ENCODE measurements at places on chromosomes 7 and 10.

DNA sequence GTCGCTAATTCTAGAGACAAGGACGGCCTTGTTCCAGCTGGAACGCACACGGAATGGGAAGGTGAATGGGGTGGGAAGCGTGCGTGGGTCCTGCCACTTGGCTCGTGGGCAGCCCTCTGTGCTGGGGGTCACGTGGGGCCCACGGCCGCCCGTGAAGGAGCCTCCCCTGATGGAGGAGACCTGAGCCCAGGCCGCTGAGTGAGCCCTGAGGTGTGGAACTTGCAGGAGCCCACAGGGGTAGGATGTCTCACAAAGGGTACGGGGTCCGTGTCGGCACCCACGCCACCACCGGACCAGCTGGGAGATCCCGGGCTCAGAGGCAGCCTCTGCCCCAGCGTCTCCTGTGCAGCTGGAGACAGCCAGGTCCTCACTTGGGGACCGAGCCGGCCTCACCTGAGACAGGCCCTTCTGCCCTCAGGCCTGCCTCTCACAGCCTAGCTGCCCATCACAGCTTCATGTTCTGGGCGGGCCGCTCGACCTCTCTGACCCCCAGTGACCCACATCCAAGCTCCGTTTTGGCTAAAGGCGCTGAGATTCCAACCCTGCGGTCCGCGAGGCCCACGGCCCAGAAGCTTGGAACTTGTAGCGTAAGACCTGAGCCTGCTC is 84.8 kb downstream of the FOXL3 start:
- no peak for DNase-seq

DNA sequence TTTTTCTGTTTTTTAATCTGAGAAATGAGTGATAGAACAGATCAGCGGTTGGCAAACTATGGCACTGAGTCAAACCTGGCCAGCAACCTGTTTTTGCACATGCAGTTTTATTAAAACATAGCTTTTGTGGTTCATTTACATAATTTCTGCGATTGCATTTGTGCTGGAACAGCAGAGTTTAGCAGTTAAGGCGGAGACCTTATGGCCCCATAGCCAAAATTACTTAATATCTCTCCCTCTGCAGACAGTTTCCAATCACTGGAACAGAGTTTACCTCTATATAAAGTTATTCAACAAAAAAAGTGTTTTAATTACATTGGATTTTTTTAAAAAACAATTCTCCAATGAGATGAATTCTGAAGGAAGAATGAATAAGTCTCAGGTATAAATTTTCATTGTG is 212.1 kb downstream of the DGKB start:
- DNase-seq: no peak

DNA sequence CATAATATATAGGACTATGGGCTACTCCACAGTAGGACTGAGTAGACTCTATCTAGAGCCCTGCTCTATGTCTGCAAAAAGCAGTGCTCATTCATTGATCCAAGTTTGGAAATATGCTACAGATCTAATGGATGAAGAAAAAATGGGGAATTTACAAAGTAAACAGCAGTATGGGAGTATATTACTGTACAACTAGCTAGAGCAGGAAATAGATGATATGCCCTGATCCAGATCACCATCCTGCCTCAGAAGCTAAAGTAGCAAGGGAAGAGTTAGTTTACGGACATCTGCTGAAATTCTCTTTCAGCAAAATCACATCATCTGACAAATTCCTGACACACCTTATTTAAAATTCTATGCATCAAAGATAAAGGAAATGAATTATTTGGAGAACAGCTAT is 168.2 kb upstream of the SEMA3A start:
- no peak for DNase-seq

DNA sequence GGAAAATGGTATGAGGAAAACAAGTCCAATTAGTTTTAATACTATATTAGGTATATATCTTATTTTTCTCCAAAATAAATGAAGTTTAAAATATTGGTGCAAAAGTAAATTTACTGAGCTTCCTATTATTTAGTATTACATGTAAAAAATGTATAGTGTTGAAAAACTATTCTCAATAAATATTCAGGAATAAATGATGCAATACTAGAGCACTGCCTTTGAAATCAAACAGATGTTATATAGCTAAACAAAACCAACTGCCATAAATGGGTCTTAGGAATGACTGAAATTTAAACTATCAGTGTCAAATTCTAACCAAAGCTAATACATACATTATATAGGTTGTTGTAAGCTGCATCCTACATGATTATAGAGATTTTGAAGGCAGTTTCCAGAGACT is 1434.0 kb upstream of the LRRTM3 start:
- no peak for DNase-seq

- no peak for DNase-seq
Measured at GRCh38 chr7:112554591-112554990, 73.8 kb downstream of the LSMEM1 start.

- DNase-seq: no peak
Measured at GRCh38 chr7:120221666-120222065, 51.3 kb upstream of the KCND2 start.

GRCh38 chr7:144656965-144657517 is 178.8 kb downstream of the TPK1 start:
- no peak for DNase-seq

GRCh38 chr10:44180321-44181168 is 204.4 kb downstream of the CXCL12 start:
- no peak for DNase-seq

DNA sequence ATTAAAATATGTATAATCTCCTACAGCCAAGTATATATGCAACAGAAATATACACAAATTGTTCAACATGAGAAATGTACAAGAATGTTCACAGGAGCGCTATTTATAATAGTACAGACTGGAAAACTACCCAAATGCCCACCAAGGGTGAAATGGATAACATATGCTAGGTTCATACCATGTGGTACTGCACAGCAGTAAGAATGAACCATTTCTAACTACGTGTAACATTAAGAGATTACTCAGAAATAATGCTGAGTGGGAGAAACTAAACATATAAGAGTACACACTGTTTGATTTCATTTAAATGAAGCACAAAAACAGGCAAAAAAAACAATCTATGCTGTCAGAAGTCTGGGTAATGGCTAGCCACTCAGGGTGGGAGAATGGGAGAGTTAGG is 45.8 kb downstream of the RNLS start:
- no peak for DNase-seq

DNA sequence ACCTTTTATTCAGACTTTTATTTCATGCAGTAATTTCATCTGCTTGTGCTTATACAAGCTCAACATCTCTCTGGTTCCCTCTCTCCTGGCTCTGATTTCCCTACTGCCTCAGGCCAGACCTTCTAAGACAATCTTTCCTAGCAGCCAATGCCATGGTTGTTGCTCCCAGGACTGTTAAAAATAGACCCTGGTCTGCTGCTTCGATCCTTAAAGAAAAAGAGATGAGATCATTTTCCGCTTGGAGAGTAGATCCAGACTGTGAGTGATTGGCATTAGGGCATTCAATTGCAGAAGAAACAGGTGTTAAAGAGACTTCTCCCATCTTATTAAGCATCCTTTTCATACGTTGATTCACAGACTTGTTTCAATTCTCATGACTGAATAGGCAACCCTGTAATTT is 68.4 kb upstream of the ITGB1 start:
- DNase-seq: no peak

- no peak for DNase-seq
Measured at GRCh38 chr7:42414941-42415505, 178.0 kb upstream of the GLI3 start.

DNA sequence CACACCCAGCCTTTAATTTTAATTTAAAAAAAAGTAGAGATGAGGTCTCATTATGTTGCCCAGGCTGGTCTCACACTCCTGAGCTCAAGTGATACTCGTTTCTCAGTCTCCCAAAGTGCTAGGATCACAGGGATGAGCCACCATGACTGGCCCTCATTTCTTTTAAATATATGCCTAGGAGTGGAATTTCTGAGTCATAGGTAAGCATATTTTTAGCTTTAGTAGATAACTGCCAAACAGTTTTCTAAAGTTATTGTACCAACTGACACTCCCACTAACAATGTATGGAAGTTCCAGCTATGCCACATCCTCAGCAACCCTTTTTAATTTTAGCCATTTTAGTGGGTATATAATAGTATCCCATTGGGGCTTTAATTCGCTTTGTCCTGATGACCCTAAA is 13.8 kb upstream of the PPIF start:
- no peak for DNase-seq

- no peak for DNase-seq
Measured at GRCh38 chr7:150382123-150382843, 3.2 kb downstream of the ZNF775 start.

DNA sequence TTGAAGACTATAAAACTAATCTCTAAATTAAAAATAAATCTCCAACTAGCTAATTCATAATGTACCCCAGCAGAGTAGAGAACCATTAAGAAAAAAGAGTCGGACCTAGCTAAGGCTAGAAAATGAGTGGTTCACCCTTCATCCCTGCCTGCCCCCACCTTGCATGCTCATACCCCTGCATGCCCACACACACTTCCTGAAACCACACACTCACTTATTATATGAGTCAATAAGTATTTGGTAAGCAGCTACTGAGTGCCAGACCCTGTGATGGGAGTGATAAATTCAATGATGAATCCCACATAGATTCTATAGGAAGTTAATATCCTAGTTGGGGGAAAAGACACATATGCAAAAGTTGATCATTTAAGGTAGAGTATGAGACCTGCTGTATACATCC is 152.9 kb upstream of the INHBA start:
- DNase-seq: no peak

- DNase-seq: no peak
Measured at GRCh38 chr7:127884066-127884559, 147.1 kb downstream of the LRRC4 start.

GRCh38 chr7:26001662-26002244 is 150.2 kb upstream of the NFE2L3 start:
- no peak for DNase-seq

GRCh38 chr10:100662067-100662466 is 83.3 kb upstream of the PAX2 start:
- DNase-seq: no peak

- DNase-seq: no peak
Measured at GRCh38 chr10:3476640-3477448, 304.3 kb upstream of the PITRM1 start.

DNA sequence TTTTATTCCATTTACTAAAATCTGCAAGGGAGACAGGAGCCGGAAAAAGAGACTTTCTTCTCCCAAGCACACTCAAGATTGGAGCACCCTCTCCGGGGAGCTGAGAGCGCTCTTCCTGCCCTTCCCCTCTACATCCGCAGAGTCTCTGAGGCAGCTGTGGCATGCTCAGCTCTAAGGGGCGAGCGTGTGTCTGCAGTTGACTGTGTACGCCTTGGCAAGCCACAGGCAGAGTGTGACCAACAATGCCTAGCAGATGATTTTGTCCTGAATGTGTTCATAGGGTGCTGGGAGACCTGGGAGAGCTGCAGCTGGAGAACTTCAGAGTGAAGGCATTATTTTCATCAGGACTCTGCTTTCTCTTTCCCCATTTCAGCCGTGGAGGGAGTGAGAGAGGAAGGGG is 20.7 kb downstream of the MTURN start:
- no peak for DNase-seq

DNA sequence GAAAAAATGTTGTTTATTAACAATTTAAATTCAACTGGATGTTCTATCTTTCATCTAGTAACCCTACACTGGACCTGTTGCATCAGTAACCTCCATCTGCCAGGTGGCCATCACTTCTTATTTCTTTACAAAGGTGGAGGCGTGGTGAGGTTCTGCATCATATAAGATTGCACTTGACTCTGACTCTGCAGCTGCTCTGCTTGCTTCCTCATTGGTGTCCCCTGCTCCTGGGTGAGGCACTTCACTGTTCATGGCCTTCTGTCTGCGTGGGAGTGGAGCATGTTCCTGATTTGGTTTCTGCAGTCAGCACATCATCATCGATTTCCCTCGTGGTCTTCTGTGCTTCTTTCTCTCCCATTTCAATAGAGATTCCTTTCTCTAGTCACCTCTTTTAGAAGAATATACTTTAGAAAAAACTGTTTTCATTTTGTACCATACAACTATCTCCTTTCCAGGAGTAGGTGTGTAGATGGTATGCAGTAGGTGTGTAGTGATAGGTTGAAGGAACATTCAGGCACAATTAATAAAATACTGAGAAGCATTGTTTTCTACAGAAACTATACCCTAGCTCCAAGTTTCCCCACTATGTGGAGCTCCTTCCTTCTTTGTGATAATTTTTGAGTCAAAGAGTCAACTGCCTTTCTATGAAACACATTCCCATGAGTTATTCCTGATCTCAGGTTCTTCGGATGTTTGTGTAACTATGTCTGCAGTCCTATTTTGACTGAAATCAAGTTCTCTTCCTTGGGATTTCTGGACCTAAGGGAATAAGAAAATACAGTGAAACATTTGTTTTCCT is 231.7 kb upstream of the CNTNAP2 start:
- peak; percentile 32 for DNase-seq

GRCh38 chr10:124864421-124865193 is 63.0 kb downstream of the ABRAXAS2 start:
- DNase-seq: no peak

- no peak for DNase-seq
Measured at GRCh38 chr7:115906731-115907130, 123.8 kb downstream of the TFEC start.

GRCh38 chr7:121961089-121961867 is 88.3 kb downstream of the PTPRZ1 start:
- no peak for DNase-seq

GRCh38 chr10:128481152-128481840 is 355.1 kb upstream of the MKI67 start:
- DNase-seq: peak; percentile 29

- peak; percentile 33 for DNase-seq
Measured at GRCh38 chr10:94546049-94546900, 687 bp downstream of the HELLS start.

- DNase-seq: no peak
Measured at GRCh38 chr10:13180788-13181187, 19.4 kb downstream of the MCM10 start.
